ENCODE measurements at places on chromosomes 3 and 15.

DNA sequence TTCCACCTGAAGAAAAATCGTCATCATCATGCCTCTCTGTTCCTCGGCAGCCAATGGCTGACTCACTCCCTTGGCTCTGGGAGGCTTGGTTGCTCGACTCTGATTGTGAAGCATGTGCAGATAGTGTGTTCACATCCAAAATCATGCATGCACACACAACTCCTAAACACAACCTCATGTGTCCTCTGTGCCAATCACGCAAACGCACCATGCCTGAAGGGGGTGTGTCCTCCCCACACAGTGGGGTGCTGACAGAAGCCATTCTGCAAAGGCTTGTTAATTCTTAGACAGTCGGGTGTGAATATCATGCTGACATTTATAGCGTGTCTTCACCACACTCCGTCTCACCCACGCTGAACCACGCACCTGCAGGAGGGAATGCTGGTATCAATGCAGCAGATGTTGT, 11.4 kb upstream of the CCDC174 start:
- DNase-seq, result no peak

DNA sequence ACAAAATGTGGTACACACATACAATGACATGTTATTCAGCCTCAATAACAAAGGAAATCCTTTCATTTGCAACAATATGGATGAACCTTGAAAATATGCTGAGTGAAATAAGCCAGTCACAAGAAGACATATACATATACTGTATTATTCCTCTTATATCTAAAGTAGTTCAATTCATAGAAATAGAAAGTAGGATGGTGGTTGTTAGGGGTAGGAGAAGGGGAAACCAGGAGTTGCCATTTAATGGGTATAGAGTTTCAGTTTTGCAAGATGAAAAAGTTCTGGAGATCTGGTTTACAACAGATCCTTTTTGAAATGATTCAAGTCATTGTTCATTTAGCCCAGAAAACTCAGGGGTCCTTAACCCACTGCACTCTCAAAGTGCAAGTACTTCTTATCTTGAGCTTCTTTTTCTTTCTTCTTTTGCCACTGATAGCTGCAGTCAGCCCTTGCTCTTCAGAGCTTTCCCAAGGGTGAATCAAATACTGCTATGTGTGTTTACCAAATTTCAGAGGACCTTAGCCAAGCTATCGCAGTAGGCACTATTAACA, 208.0 kb upstream of the EOMES start:
- DNase-seq, result no peak

DNA sequence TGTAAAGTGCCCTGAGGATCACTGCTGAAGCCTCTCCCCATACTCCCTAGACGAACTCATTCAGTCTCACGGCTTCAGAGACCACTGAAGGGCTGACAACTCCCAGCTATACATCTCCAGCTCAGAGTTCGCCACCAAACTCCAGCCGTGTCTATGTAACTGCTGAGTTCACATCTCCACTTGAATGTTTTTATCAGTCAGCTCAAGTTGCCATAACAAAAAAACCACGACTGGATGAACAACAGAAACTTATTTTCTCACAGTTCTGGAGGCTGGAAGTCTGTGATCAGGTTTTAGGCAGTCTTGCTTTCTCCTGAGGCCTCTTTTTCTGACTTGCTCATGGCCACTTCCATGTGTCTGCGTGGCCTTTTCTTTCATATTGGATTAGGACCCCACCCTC, 223.0 kb upstream of the LRRFIP2 start:
- DNase-seq, result no peak

- DNase-seq, result no peak
These were observed 467.0 kb upstream of the RASGRP1 start for GRCh38 chr15:39031596-39031995.

DNA sequence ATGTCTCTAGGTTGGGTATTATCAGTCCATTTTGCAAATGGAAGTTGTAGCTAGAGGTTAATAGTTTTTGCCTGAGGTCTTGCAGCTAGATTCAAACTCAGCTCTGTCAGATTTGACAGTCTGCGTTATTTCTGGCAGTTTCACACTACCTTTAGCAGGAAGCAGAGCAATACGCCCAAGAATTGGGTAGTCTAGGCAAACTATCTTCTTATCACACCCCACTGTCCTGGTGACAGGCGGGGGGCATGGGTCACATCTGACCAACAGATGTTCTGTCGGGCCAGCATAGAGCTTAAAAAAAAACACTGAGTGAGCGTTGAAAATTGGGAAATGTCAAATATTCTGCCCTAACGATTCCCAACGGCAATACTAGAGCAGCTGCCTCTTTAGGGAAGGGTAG, 5.7 kb downstream of the GPR160 start:
- no peak for DNase-seq

- no peak for DNase-seq
These were observed 60.5 kb upstream of the SEC22A start for GRCh38 chr3:123141276-123141675.

GRCh38 chr3:99620077-99620767, 18.2 kb upstream of the COL8A1 start:
- no peak for DNase-seq

DNA sequence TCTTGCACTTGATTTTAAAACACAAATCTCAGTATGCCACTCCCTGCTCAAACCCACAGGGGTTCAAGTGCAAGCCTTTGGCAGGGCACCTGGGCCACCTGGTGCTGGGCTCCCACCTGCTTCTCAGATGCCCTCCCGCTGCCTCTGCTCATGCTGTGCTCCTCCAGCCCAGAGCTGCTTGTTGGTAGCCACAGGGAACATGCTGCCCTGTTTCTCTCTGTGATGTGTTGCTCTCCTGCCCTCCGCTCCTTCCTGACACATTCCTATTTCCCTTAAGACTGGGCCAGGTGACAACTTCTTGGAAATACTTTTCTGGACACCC, 27.1 kb upstream of the KY start:
- no peak for DNase-seq

DNA sequence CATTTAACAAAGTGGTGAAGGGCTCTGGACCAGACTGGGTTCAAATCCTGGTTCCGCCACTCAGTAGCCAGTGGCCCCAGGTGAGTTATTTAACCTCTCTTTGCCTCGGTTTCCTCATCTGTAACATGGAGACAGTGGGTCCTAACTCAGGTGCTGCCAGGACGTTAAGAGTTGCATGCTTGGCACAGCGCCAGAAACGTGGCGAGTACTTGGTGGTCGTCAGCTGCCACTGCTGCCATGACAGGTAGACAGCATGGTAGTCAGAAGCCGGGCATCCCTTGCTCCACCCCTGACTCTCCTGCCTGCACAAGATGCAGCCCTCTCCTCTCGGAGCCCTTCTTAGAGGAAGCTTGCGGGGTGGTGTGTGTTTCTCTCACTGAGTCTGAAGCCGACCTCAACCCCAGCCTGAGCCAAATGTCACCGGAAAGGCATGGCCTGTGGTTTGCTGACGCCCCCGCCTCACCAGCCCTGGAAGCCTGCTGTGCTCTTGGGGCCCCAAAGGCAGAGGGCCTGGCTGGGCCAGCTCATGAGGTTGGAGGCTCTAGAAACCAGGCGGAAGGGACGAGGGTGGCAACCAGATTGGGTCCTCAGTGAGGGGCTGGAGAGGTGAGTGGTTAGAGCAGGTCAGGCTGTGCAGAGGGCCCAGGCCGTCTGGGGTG, 160.8 kb upstream of the TLE3 start:
- DNase-seq, result peak; percentile 9

Data from stimulated activated CD8-positive, alpha-beta memory T cell treated with anti-CD3 and anti-CD28 coated beads, Interleukin-15, amount 100 ng/mL, for 1 hour (primary cell).